ENCODE measurements at places on chromosomes 1 and 21.
A peak's percentile ranks its signal among the peaks of the same experiment; 100 is the strongest.

DNA sequence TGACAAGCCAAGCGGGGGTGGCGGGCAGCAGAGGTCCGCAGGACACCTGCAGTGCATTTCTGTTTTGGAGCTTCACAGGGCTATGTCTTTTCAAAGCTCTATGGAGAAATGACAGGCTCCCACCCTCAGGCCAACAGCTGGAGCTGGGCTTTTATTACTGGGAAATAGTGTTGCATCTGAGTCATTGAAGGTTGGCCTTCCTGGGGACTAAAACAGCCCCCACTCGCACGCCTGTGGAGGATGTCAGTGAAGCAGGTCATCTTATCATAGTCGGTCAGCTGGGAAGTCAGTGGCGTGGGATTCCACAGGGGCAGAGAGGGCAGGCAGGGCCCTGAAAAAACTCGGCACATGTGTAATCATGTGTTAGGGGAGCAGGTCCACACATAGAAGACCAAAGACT is 55.3 kb downstream of the NTPCR start:
- H3K4me1 ChIP-seq: peaks cover 8% of the 10 kb centered on the region
- no peak overlapping the region for H3K27ac ChIP-seq
- DNase-seq: peak; percentile 85
- no peaks in the 10 kb centered on the region for H3K36me3 ChIP-seq
- no peak overlapping the region for H3K4me3 ChIP-seq
- no peaks in the 10 kb centered on the region for H3K27me3 ChIP-seq

DNA sequence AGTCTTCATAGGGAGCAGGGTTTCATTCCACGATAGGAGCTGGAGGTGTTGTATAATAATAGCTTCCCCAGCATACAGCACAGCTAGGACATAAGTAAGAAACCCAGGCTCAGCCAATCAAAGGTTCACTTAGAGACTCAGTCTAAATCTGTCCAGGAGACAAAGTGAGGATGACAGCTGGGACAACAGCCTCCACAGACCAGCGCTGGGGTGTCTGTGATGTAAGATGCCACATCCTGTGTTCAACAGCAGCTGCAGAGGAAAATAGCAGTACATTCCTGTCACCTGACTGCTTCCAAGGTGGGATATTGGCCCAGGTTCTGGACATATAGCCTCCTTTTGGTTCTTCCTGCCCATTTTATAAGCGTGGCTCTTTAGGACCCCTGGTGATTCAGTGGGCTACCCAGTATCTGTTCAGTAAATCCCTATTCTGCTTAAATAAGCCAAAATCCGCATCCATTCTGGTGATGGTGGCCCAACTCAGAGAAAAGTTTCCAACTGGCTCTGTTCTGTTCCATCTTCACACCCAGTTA is 176.8 kb upstream of the SYT6 start:
- H3K36me3 ChIP-seq: no peaks in the 10 kb centered on the region
- peaks cover 25% of the 10 kb centered on the region for H3K27me3 ChIP-seq
- H3K27ac ChIP-seq: no peak overlapping the region
- no peak for DNase-seq

- H3K27me3 ChIP-seq: no peaks in the 10 kb centered on the region
- H3K4me1 ChIP-seq: peaks cover 2% of the 10 kb centered on the region
- no peak for DNase-seq
- no peak overlapping the region for H3K27ac ChIP-seq
Observed at GRCh38 chr1:198520524-198521254, 19.8 kb downstream of the ATP6V1G3 start.

- H3K4me3 ChIP-seq: no peak overlapping the region
- peaks cover 28% of the 10 kb centered on the region for H3K27me3 ChIP-seq
- DNase-seq: no peak
- H3K36me3 ChIP-seq: no peaks in the 10 kb centered on the region
Observed at GRCh38 chr21:34648739-34649297, 20.0 kb upstream of the CLIC6 start.

GRCh38 chr1:232172563-232172962 is 457.4 kb downstream of the SIPA1L2 start:
- peaks cover 2% of the 10 kb centered on the region for H3K27me3 ChIP-seq
- H3K4me3 ChIP-seq: no peak overlapping the region
- H3K36me3 ChIP-seq: no peaks in the 10 kb centered on the region

DNA sequence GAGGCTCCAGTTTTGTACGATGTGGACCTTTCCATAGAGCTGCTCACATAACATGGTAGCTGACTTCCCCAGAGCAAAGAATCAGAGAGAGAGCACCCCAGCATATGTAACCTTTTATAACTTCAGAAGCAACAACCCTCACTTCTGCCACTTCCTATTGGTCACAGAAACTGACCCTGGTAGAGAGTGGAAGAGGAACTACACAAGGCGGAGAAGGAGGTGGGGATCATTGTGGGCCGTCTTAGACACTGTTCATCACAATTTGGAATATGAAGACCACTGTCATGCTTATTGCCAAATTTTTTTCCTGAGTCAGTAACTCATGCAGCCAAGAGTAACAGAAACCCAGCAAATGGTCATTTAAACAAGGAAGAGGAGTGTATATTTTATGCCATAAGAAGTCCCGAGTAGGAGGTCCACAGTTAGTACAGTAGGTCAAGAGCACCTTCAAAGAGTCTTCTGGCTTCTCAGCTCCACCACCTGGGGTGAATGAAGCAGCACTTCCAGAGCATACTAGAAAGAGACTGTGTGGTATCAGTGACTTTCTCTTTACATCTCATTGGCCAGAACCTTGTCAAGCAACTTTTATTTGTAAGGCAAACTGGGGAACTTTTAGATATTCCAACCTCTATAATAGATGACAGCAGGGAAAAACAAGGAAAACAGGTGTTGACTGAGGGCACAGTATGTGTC is 71.8 kb downstream of the ODF2L start:
- no peak overlapping the region for H3K27ac ChIP-seq
- no peaks in the 10 kb centered on the region for H3K36me3 ChIP-seq
- no peak for DNase-seq
- H3K4me3 ChIP-seq: no peak overlapping the region
- no peaks in the 10 kb centered on the region for H3K4me1 ChIP-seq

DNA sequence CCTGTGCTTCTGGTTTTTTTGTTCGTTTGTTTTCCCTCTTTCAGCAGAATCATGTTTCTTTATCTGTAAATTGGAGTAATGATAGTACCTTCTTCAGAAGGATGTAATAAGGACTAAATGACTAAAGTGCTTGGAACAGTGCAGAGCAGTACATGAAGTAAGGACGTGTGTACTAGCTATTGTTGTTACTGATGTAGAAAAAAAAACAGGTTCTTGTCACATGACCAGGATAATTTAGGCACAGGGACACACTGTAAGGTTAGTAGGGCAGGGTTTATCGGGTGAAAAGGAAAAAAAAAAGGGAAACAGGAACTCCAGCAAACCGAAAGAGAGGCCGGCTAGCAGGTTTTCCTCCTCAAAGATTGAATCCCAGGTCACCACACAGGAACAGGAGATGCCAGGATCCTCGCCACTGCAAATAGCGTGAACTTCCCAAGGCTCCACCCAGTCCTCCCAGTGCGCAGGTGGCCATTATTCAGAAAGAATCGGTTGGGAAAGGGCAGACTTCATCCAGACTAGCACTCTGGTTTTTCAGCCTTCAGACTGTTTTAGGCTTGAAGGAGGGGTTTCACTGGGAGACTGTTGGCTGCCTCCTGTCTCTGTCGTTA is 63.8 kb upstream of the PRRC2C start:
- DNase-seq: no peak
- no peaks in the 10 kb centered on the region for H3K27me3 ChIP-seq
- no peak overlapping the region for H3K4me3 ChIP-seq
- no peak overlapping the region for H3K27ac ChIP-seq

DNA sequence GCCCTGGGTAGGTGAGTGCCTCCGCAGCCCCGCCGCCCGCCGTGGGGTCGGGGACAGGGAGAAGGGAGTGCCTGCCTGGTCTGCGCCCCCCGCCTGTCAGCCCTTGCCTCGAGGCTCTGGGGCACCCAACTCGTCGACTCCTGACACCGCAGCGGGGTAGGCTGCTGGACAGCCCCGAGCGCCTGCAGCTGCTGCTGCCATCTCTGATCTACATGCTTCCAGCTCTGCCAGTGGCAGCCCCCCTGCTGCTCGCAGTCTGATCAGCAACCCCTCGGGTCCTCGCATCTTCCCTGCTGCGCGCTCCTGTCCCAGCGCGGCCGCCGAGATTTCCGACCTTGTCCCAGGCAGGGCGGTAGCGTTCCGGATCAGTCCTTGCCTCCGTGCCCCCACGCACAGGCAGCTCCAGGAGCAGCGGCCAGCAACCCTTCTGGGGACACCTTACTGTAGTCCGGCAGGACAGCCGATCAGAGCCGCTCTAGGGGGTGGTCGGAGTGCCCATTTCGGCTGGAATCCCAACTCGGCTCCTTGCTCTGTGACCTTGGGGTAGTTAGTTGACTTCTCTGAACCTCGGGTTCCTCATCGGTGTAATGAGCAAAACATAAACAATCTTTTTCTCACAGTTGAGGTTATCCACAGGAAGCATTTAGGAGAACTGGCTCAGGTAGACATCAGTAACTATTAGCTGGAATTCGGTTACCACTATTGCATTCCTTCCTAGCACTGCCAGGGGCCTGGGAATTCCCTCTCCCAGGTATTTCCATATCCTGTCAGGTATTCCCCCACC is 540 bp downstream of the BCAN start:
- DNase-seq: no peak
- no peaks in the 10 kb centered on the region for H3K4me1 ChIP-seq
- H3K27ac ChIP-seq: no peak overlapping the region
- H3K27me3 ChIP-seq: peaks cover 95% of the 10 kb centered on the region

DNA sequence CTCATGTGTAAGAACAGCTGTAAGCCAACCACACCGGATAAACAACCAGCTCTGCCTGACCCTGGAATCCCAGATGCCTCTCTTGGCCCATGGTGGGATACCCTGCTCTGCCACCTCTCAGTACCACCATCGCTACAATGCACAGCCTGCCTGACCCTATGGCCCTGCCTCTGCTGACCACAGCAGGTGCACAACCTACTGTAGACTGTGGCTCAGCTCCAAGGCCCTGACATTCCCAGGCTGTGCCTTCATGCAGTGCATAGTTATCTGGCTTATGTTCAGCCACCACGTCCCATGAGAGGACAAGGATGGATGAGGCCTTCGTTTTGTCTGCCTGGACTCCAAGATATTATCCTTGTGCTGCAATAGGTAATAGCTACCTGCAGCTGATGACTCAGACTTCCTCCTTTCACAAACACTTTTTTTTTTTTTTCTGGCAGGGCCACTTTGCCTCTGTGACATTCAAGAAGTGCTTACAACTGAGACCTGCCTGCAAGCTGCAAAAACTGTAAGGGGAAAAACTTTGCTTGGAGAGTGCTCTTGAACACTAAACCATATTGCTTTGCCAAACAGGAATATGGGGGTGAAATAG is 177.7 kb downstream of the URB2 start:
- no peak overlapping the region for H3K4me3 ChIP-seq
- no peak for DNase-seq
- H3K4me1 ChIP-seq: no peaks in the 10 kb centered on the region
- H3K36me3 ChIP-seq: no peaks in the 10 kb centered on the region

DNA sequence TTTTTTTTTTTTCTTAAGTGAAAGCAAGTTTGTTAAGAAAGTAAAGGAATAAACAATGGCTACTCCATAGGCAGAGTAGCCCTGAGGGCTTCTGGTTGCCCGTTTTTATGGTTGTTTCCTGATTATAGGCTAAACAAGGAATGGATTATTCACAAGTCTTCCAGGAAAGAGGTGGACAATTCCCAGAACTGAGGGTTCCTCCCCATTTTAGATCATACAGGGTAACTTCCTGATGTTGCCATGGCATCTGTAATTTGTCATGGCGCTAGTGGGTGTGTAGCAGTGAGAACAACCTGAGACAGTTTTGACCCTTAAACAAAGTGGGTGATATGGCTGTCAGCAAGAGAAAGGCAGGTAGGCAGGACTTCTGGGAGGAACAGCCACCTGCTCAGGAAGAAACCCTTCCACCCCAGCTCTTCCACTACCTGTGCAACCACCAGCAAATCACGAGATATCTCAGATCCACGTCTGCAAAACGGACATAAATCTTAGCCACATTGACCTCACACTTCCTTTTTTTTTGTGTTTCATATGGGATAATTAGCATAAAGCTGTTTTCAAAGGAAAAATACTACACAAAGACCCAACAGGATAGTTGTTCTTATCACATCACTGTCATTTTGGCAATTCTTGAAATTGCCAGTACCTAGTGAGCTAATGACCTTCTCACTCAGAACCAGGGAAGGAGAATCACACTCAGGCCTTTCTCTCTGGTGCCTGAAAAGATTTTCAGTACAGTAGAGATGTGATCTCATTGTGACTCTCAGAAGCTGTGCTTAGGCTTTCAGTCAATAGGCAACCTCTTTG is 34.8 kb upstream of the DUSP10 start:
- DNase-seq: no peak
- H3K27ac ChIP-seq: no peak overlapping the region
- H3K36me3 ChIP-seq: no peaks in the 10 kb centered on the region
- no peaks in the 10 kb centered on the region for H3K27me3 ChIP-seq
- H3K4me3 ChIP-seq: no peak overlapping the region

DNA sequence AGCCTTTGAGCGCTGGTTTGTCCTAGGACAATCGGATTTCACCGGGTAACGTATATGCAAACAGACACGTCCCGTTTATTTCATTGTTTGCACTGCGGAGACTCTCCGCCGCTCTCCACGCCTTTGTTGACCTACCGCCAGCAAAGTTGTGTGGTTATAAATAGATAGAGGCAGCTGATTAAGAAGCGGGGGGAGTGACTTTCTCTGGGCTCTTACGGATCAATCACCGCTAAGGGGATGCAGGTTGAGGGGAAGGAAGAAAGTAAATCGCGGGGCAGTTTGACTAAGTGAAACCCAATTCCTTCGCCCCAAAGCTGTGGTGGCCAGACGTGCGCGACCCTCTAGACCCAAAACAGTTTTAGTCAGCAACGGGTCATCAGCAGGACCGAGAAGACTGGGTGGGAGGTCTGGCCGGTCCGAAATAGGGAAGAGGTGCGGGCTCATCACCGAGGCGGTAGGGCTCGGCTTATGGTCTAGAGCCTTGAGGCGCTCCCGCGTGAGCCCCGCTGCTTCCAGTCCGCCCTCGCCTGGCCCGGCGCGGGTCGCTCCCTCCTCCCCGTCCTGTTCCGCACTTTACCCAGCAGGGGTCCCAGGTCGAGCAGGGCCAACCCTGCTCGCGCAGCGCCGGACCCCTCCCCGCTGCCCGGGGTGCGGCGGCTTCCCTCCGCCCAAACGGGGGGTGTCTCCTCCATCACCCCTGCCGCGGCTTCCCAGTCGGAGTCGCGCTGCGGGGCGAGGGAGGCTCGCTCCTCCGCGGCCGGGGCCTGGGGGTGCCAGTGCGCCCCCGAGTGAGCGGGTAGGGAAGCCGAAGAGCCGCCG is 120.8 kb upstream of the RRP15 start:
- peaks cover 45% of the 10 kb centered on the region for H3K27me3 ChIP-seq
- H3K27ac ChIP-seq: no peak overlapping the region
- H3K36me3 ChIP-seq: no peaks in the 10 kb centered on the region
- H3K4me3 ChIP-seq: peak overlapping the region; percentile 56
- peak; percentile 12 for DNase-seq
- H3K4me1 ChIP-seq: no peaks in the 10 kb centered on the region
